Pons (tissue), 1 donor: ENCODE measurements at places on chromosomes 3 and 15.

DNA sequence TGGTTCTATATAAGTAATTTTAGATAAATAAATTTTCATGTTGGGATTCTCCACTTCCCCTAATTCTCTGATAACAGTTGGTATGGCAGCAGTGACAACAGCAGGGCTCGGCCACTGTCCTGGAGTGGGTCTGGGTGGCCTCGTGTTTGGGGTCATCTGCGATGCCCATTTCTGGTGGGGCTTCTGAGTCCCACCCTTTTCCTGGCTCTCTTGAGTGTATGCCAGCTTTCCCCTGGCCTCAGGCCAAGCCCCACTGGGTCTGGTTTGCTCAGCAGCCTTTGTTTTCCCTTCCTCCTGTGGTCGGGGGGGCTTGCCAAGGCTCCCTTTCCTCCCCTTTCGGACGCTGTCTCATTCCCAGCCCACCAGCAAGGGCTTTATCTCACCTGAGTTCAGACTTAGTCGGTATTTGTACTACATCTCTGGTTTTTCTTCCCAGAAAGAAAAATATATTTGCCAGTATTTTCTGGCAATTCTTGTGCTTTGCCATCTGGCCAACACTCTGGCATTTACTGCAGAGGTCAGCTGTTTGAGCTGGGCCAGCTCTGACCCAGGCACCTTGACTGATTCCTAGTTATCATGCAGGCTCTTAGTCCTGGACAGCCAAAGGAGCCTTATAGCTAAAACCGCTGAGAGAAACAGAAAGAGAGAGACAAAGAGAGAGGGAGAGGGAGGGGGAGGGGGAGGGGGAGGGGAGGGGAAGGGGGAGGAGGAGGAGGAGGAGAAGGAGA lies 35.2 kb downstream of the MYZAP start:
- DNase-seq: no peak

DNA sequence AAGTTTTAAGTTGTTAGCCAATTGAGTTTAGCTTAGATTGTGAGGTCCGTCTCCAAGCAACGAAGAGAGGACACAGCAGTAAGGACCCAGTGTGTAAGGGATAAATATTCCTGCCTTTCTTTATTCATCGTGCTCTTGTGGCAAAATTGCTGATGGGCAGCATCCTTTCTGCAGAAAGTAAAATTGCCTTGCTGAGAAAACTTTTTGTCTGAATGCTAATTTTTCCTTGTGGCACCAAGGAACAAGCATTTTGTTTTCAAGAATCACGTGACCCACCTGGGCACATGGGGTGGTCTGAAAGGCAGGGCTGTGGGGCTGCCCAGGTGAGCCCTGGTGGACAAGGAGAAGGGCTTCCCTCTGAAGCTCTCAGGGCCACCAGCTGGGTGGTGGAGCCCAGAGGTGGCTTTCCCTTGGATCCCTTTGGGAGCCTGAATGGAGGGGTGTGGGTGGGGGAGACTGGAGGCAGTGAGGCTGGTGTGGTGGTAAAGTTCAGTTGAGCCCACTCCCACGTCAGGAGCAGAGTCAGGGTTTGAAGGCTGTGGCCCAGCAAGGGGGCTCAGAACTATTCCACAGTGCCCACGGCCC lies 24.0 kb upstream of the TMCC1 start:
- DNase-seq: no peak

GRCh38 chr3:52779837-52780585 lies 2.6 kb downstream of the ITIH1 start:
- no peak for DNase-seq

DNA sequence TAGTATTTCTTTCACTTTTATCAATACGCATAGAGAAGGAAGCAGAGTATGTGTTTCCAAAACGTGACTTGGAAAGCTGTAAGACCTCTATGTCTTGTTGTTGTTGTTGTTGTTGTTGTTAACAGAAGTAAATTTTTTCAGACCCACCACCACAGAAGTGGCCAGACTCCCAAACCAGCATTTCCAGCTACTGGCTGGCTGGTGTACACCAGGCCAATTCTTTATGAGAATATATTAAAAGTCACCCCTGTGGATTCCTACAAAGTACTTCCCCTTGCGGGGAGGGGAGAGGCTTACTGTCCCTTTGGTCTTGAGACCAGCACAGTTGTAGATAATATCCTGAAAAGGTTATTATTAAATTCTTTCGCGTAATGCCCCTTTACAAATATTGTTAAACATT lies 1.6 kb upstream of the FOXP1 start:
- DNase-seq: peak; percentile 61

- DNase-seq: no peak
Measured at GRCh38 chr15:78105476-78106241, 13.3 kb downstream of the SH2D7 start.

GRCh38 chr3:60890226-60890625 lies 361.0 kb downstream of the FHIT start:
- DNase-seq: no peak

DNA sequence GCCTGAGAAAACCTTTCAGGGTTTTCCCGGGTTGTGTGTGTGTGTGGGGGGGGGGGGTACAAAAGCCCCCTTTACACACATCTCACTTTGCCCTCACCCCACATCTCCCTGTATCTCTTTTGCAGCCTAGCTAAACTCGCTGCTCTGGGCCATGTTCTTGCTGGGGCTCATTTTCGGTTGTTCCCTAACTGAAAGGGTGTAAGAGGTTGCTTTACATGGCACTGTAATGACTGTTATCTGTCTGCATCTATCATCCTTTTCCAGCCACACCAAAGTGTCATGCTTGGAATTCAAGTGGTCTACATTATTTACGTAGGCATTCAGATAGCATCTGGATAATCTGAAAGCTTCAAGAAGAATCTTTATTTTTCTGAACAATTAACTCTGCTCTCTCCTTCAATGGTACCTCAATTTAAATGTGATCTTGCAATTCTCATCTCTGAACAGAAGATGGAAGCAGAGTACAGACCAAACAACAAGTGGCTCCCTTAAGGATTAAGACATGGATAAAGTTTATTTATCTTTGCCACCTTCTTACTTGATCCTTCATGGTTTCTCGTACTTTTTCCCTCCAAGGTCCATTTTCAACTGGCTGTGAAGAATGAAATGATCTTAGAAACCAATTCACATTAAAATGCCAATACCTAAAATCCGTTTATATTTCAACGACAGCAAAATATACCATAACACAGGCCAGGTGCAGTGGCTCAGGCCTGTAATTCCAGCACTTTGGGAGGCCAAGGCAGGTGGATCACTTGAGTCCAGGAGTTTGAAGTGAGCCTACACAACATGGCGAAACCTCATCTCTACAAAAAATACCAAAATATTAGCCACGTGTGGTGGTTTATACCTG lies 34.9 kb downstream of the DCLK3 start:
- DNase-seq: peak; percentile 67

DNA sequence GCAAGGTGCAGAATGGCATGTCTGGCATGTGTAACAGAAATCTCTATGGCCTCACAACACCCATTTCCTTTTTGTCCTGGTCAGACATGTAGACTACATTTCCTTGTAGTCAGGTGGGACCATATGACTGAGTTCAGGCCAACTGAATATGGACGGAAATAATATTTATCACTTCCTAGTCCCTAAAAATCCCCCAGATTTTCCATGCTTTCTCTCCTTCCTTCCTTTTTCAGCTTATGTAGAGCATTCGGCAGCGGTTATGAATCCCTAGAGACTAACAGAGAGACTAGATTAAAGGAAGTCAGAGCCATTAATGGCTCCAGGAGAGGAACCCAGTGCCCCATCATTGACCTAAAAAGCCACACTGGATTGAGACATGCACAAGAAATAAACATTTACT lies 35.8 kb downstream of the SLC9A9 start:
- no peak for DNase-seq

DNA sequence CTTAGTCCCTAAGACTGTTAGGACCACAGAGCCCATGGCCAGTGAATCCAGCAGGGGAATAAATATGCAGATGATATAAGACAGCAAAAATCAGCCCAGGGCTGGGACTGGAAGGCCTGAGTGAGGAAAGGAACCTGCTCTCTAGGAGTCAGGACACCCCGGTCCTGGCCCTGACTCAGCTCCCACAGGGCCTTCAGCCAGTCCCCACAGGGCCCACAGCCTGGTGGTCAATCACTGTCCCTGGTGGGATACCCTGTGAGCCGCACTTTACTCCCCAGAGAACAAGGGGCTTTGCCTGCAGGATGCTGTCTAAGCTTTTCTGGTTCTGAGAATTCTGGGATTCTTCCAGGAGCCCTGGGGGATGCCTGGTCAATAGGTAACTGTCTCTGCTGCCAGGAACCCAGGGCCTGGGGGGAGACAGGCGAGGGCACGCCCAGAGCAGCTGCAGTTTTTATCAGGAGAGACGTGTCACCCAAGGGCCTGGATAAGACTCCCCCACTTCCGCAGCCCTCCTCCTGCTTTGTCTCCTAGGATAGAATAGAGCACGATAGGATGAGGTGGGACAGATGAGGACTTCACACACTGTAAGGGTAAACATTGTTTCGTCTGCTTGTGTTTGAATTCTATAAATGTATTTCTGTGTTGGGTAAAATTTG lies 49.5 kb upstream of the MCF2L2 start:
- DNase-seq: no peak

DNA sequence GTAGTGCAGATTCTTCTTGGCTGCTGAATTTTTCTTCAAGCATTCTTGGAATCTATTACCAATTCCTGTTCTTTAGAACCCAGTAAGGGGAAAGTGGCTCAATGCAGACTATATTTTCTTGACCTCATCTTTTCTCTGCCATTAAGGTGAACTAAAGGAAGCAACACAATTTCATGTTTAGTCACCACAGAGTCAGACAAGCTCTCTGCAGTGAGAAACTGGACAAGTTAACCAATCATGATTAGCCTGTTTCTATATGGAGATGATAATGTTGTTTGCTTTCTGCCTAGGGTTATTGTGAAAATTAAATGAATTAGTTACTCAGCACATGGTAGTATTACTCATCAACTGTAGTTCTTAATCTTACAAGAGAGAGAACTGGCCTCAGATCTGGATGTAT lies 1075.1 kb downstream of the AGBL1 start:
- DNase-seq: no peak

DNA sequence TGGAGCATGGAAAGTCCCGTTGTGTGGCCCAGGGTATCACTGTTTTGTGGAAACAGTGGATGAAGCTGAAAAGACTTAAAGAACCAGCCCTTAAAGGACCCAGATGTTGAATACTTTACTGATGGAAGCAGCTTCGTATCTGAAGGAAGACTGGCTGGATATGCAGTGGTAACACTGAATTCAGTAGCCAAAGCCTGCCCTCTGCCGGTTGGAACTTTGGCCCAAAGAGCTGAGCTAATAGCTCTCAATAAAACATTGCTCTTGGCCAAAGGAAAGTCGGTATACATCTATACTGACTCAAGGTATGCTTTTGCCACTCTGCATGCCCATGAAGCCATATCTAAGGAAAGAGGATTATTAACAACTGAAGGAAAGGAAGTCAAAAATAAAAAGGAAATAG lies 885.4 kb downstream of the PDCD6IP start:
- peak; percentile 47 for DNase-seq

DNA sequence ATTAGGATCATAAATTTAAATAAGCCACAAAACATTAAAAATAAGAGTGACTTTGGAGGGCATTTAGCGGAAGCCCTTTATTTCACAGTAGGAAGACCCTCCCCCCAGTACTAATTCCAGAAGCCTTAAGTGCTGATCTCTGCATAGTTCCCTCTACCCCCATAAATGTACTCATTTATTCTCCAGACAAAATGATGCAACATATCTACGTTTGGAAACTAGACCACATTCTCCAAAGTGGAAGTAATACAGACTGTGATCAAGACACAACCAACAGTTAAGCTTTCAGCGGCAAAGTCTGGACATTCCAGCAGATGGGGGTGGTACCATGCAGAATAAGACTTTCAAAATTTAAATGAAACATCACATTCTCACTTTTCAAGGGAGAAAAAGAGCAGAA lies 44.8 kb upstream of the RPS17 start:
- no peak for DNase-seq

DNA sequence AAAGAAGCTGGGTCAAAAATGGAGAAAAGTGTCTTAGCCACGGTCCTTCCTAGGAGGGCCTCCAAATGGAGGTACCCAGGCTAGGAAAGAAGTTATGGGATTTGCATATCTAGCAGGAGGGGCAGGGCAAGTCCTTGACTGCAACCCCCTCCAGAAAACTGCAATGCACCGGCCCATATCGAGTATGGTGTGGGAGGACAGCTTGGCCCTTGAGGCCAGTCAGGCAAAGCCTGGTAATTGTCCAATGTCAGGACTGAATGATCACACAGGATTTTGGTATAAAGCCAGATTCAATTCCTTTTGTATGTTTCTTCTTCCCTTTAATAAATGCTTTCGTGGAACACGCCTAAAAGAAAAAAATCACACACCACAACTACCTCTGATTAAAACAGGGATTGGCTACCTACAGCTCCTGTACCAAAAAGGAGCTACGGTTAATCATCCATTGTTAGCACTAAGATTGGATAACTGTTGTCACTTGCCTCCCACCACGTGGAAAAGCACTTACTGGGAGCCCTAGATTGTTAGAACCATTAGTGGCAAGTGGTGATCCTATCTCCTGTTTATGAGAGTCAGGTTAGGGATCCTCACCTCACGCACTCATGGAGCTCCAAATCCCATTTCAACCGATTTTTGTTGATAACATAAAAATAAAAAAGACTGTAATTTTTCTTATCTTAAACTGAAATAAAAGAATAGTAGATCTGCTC lies 1.2 kb downstream of the ZNF770 start:
- DNase-seq: peak; percentile 12

DNA sequence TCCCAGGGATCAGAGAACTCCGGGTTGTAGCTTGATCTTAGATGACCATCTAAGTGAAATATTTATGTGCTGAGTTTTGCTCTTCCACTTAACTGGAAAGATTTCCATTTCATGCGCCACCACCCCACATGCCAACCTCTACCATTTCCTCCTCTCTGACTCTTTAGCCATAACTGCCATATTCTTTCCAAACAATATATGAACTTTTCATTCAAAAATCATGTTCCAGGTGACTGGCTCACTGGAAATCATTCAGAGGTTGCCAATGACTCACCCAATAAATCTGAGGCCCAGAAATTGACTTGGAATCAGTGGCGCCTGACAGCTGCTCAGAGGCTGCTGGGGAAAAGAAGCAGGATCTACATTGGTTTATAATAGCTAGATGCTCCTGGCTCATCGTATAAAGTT lies 31.6 kb upstream of the FAM174B start:
- no peak for DNase-seq

- peak; percentile 4 for DNase-seq
Measured at GRCh38 chr3:121152573-121152972, 244.6 kb downstream of the STXBP5L start.

DNA sequence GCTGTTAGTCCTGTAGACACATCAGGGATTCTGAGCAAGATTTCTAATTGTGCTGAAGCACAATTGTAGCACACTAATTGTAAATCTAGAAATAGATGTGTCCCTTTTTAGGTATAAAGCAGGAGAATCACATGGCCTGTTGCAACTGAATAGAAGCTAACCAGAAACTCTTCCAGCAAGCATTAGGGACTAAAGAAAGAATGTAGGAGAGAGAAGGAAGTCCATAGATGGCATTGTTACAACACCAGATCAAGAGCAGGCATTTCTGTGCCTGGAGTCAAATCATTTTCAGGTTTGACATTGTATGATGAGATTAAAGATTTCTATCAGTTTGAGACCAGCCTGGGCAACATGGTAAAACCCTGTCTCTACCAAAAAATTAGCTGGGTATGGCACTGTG lies 27.4 kb downstream of the CALML4 start:
- DNase-seq: no peak
